CD4-positive, alpha-beta T cell treated with Interleukin-12 subunit alpha and Interleukin-12 subunit beta, for 1 hour (primary cell): ENCODE measurements at places on chromosomes 1 and 21.
A peak's percentile ranks its signal among the peaks of the same experiment; 100 is the strongest.

DNA sequence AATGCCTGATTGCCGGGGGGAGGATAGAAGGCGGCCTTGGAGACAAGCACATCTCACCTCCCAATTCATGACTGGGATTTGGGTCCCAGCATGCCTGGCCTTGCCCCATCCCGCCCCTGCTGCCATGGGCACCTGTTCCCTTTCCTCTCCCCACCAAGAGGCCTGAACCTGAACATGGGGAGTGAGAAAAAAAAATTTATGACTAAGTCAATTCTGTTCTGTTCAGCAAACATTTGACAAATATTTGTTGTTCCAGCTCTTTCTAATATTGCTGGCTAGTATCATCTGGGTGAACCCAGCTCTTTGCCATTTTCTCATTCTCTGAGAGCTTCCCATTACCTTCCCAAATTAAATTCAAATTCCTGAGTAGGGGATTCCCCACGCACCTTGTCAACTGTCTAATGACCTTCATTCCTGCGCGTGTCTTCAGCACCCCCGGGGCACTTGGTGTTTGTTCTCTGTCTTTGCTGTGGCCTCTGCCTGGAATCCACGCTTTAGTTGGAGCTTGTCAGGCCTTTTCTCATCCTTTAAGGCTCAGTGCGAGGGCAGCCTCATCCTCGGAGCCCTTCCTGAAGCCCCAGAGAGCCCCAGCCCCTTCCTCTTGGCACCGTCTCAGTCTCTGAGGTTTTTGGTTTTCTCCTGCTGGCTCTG is 42.8 kb downstream of the ARHGEF10L start:
- DNase-seq: no peak

DNA sequence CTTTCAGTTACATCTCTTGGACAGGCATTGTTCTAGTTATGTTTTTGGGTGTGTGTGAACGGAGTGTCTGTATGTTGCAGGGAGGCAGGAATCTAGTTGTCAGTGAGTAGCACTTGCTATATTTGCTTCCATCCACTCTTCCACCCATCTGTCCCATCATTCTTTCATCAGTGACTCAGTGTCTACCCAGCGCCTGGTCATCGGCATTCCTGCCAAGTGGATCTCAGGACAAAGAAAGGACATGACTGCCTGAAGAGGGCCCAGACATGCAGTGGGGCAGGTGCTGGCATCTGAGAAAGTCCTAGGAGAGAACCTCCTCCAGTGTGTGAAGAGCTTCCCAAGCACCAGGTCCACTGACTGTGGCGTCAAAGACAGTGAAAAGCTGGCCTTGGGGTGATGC is 27.3 kb upstream of the MAGOH start:
- DNase-seq: no peak

- DNase-seq: peak; percentile 69
Observed at GRCh38 chr1:159012495-159012894, 2.8 kb downstream of the IFI16 start.

- DNase-seq: no peak
Observed at GRCh38 chr21:15976807-15977206, 247.0 kb downstream of the USP25 start.

DNA sequence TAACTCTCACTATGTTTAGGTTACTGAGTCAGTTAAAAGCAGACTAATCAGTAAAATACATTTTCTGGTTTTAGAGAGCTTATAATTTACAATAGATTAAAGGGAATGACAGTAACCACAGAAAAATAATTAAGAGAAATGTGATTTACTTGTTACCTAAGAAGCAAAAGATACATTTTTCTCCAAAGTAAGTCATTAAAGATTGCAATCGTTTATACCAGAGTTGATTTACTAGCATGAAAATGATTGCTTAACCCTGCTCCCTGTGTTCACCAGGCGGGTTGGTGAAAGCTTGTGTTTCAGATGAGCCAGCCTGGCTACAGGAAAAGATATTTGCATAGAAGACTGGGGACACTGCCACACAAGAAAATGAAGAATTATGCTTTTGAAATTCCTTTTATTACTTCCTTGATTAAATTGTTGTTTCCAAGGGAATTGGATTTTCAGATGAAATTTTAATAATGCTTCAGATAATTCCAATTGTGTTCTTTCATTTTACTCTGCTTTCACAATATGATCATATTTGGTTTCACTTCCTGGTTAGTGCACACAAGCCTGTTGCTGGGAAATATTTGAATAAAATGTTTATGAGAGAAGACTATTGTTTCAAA is 27.9 kb downstream of the LRRC8B start:
- DNase-seq: no peak

DNA sequence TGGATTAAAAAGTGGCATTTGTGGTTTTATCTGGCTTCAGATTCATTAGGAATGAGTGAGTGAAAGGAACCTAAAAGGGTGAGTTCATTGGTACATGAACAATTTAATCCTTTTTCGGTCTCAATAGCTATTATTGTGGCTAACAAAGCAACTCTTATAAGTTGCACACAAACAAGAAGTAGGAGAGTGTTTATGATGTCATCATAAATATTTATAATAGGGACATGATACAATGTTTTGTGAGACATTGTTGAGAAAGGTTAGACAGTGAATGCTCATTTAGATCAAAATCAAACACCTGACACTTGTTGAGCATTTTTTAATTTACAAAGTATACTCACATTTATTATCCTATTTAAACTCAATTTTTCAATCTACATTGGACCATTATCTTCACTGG is 363.4 kb downstream of the PDE4B start:
- DNase-seq: no peak

GRCh38 chr1:231497629-231498152 is 30.8 kb upstream of the TSNAX start:
- DNase-seq: no peak

DNA sequence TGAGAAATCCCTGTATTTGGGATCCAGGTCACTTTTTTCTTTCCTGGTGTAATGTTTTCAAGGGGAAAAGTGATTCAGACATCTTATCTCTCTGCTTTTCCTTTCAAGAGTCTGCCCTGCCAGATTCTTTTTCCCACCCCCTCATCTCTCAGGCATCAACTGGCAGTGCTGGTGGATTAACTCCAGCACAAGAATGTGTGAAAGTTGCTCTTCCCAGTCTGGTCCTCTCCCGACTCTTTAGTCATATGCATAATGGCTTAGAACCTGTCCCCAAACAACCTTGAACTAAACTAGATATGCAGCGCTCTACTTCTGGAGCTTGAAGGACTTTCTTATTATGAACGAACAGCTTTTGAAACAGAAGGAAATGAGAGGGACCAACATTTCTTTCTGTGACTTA is 88.5 kb downstream of the SLC44A5 start:
- no peak for DNase-seq

- no peak for DNase-seq
Observed at GRCh38 chr1:145695821-145696629, 11.1 kb downstream of the PDZK1 start.

DNA sequence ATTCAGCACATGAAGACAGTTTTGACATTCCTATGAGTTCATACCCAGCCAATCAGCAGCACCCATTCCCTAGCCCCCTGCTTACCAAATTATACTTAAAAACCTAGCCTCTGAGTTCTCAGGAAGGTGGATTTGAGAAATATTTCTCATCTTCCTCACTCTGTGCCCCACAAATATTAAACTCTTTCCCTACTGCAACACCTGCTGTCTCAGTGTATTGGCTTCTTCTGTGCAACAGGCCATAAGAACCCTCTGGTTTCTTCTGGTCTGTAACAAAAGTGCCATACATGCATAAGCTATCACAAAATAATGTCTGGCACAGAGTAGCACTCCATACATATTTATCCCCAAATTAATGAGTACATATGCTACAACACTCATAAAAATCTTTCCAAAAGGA is 387.4 kb upstream of the CAMK1G start:
- no peak for DNase-seq

- DNase-seq: no peak
Observed at GRCh38 chr1:168000656-168001055, 63.8 kb upstream of the MPC2 start.

DNA sequence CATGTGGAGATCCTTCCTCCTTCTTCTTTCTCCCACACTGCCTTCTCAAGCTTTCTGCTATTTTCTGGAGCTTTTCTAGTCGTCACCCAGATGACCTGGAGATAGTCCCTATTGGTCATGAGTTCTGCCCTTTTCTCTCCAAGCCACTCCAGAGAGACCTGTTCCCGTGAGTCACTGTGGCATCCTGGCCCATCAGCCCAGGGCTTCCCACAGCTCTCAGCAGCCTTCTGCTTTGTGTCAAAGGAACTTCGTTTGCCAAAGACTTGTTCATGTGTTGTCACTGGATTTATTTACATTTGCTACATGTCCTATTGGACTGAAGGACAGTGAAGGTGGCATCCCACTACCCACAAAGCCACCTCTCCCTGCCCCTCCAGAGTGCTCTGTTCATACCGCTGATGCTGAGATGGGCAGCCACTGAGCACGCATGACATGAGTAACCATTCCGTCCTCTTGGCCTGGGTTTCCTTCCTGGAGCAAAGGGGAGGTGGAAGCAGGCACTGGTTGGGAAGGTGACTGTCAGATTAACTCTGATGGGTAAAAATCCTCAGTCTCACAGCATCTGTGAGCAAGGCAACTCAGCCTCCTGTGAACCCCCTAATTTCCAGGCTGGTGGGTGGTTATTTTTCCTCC is 119.2 kb downstream of the EDEM3 start:
- DNase-seq: no peak

GRCh38 chr1:77430966-77431690 is 149.3 kb downstream of the AK5 start:
- peak; percentile 57 for DNase-seq

DNA sequence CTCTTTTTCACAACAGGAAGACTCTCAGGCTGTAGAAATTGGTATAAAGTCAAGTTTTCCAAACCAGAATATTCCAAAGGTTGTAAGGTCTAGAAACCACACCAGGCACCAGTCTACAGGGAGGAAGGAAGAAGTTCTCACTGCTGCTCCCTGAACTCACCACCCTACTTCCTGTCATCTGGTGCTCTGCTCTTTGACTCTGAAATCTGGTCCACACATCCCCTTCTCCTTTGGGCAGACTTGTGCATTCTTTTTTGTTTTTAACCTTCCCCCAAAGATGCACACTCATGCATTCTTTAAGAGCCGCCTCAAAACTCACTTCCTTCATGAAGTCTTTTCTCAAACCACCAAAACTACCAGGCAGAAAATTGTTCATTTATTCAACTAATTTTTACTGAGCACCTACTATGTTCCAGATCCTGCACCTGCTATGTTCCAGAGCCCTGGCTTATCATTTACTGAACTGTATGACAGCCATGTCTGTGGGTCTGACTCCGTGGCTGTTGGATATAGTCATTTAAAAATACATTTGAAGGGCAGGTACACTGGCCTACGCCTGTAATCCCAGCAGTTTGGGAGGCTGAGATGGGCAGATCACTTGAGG is 30.1 kb upstream of the EPS15 start:
- DNase-seq: no peak

GRCh38 chr1:43466403-43466802 is 12.7 kb upstream of the HYI start:
- no peak for DNase-seq

- DNase-seq: no peak
Observed at GRCh38 chr1:17765444-17766411, 10.6 kb downstream of the ACTL8 start.

DNA sequence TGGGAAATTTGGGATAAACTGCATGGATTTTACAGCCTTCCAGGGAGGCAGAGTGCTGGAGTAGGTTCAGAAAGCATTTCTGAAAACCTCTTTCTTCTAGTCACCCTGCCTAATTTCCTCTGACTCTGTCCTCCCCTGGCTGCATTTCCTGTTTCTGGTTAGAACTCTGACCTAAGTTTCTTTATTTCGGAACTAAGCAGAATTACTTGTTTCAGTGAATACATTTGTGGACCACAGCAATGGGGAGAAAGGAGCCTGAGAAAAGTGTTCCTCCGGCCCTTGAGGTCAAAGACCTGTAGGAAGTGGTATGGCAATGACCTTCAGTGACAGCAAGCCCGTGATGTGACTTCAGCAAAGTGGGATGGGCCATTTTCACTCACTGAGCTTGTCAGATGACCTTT is 173.4 kb upstream of the RUNX1 start:
- peak; percentile 20 for DNase-seq

DNA sequence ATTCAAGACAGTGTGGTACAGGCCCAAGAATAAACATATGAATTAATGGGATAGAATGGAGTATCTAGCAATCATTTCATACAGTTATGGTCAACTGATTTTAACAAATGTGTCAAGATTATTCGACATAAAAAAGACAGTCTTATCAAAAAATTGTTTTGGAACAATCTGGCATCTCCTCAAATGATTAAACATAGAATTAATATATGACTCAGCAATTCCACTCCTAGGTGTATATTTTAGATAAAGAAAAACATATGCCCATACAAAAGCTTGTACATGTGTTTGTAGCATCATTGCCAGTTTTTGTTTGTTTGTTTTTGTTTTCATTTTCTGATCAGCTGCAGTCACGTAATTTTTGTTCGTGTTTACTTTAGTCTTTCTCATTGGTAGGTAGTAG is 1188.3 kb downstream of the BRINP3 start:
- no peak for DNase-seq

- no peak for DNase-seq
Observed at GRCh38 chr21:25515484-25516405, 91.5 kb downstream of the MRPL39 start.

DNA sequence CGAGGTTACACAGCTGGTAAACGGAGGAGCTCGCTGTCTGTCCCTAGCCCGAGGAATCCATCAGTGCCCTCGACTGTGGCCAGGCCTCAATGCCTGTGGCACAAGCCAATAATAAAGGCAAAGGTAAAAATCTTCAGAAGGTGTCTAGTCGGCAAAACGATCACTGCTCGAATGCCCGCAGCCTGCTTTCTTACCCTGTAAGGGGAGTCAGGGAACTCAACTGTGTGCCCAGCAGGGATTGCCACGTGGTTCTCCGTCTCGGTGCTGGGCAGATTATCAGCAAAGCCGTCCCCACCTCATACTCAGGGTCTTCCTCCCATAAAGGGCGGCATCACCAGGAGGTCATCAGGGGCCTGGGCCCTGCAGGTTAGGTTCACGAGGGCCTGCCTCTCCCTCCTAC is 103.4 kb downstream of the PAX7 start:
- no peak for DNase-seq

GRCh38 chr1:11691928-11692711 is 610 bp downstream of the DRAXIN start:
- DNase-seq: no peak

GRCh38 chr1:116854716-116855115 is 55.0 kb upstream of the PTGFRN start:
- DNase-seq: no peak

DNA sequence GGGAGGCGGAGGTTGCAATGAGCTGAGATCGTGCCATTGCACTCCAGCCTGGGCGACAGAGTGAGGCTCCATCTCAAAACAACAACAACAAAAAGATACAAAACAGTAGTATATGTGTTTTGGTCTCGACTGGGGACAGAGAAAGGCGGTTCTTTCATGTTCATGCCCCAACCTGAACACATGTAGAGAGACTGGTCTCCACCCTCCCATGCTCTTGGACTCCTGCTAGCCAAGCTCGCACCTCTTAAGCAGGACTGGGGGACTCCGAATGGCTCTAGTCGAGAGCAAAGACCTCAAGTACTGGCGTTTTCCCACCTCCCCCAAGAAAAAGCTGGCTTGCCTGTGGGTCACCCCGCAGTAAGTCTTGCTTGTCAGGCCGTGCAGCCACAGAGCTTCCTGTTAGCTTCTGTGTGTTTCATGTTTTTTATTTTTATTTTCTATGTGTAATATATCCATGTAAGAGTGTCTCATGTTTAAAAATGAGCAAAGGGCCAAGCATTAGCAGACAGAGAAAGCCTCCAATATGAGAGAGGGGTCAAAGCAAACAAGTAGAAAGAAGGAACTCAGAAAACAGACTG is 91.6 kb downstream of the SCCPDH start:
- no peak for DNase-seq

GRCh38 chr1:93579891-93580290 is 101.7 kb downstream of the BCAR3 start:
- no peak for DNase-seq

GRCh38 chr1:77347646-77348045 is 65.8 kb downstream of the AK5 start:
- no peak for DNase-seq
